ENCODE measurements at places on chromosomes 1 and 21. TPM values are rescaled to one million over a fixed set of nuclear protein-coding genes. Genes with fewer than 3 reads are reported as not detected.

The MROH9 gene
- not detected for total RNA-seq

The SAMD11 gene
- 2.3 TPM for total RNA-seq

The VCAM1 gene
- total RNA-seq, result 0.07 TPM

DNA sequence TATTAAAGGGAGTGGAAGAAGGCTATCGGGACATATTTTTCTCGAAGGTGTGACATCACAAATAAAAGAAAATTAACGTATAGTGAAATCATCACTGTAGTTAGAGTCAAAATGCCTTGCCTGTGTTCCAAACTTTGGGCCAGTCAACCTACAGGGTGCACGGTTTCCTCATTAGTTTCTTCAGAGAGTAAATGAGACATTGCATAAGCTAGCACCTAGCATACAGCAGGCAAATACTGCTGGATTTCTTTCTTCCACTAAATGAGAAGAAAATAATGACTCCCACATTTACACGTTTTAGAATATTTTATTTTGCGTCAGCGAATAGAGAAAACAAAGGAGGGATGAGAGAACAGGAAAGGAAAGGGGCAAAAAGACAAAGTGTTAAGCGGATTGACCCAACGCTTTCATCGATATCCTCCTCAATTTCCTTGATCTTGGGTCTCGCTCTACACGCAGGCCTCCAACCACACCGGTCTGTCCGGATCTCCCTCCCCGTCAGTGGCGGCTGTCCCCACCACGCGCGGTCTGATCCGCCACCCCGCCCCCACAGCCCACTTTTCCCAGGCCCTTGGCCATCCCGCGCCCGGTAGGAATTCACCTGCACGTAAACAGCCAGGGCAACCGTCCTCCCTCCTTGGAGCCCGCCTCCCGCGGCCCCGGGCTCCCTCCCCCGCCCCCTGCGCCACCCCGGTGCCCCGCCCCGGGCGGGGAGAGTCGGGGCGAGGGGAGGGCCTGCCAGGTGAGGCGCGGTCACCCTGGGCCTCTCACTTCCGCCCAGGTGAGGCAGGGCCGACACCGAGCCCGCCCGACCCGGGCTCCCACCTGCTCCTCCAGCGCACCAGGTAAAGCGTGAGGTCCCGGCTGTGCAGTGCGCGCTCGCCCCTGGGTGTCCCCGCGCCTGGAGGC is at the start of gene PATJ:
PATJ (plus strand) TSS at position 770 of the 909 bp plus-strand sequence. CDS start 20,413 bp downstream, outside the sequence.
- DNase-seq, result peak; percentile 81

- no peak for DNase-seq
Observed at GRCh38 chr21:29453511-29453910, 154.8 kb downstream of the BACH1 start.

- DNase-seq, result no peak
Observed at GRCh38 chr1:218488531-218488930, 143.4 kb downstream of the TGFB2 start.

- DNase-seq, result no peak
Observed at GRCh38 chr1:98824736-98825135, 163.2 kb downstream of the SNX7 start.

DNA sequence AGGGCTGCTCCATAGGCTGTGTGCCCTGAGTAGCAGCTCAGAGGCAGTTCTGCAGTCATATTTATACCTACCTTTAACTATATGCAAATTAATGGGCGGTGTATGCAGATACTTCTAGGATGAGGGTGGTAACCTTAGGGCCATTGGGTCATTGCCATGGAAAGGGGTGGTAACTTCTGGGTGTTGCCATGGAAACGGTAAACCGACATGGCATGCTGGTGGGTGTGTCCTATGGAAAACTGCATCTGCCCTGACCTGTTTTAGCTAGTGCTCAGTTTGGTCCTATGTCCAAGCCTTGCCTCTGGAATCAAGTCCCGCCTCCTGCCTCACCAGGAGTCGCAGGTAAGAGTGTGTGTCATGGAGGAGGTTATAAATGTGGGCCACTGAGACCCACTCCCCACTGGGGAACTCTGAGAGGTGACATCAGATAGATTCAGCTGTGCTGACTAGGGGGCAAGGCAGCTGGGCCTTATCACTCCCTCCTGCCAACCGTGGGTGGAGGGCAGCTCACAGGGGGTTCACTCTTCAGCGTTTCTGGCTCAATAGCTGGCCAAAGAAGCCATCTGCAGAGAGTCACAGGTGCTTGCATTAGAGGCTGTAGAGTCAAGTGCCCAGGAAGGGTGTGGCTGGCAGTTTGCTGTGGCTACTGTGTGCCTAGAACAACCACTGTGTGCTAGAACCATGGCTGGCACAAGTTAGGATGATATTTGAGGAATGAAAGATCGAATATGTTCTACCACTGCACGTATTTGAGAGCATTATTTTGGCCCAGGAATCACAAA is 19.0 kb downstream of the BACE2 start:
- DNase-seq, result peak; percentile 25

GRCh38 chr21:34565238-34565637 is 49.7 kb downstream of the RCAN1 start:
- DNase-seq, result no peak

The PDZK1 gene
- 0.57 TPM for total RNA-seq

DNA sequence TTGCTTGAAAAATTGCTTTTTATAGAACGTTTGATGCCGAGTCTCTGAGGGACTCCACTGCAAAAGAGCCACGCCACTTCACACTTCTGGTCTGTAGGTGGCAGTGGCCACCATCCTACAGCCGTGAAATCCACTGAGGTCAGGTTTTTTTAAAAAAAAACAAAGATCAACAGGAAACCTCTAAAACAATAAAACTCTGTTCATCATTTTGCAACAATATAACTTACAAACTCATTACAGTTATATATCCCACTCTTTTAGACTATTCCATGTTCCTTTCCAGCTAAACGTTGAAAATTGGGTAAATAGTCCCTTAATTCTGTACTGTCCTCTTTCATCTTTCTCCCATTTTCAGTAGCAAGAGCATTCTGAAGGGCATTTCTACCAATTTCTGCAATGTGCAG is 64.6 kb upstream of the FMN2 start:
- peak; percentile 52 for DNase-seq

GRCh38 chr1:77175230-77175844 is 43.9 kb downstream of the PIGK start:
- peak; percentile 17 for DNase-seq

GRCh38 chr1:64268653-64269557 is 65.5 kb downstream of the UBE2U start:
- DNase-seq, result peak; percentile 72

The HMGN2 gene
- 379 TPM for total RNA-seq

DNA sequence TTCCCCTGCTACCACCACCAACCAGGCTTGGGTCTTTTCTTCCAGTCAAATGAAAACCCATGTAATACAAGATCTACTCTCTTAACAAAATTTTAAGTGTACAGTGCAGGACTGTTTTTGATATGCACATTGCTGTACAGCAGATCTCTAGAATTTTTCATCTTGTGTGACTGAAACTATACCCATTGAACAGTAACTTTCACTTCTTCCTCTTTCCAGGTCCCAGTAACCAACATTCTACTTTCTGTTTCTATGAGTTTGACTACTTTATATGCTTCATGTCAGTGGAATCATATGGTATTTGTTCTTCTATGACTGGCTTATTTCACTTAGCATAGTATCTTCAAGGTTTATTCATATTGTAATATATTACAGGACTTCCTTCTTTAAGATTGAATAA is 45.3 kb upstream of the PLPPR4 start:
- no peak for DNase-seq

DNA sequence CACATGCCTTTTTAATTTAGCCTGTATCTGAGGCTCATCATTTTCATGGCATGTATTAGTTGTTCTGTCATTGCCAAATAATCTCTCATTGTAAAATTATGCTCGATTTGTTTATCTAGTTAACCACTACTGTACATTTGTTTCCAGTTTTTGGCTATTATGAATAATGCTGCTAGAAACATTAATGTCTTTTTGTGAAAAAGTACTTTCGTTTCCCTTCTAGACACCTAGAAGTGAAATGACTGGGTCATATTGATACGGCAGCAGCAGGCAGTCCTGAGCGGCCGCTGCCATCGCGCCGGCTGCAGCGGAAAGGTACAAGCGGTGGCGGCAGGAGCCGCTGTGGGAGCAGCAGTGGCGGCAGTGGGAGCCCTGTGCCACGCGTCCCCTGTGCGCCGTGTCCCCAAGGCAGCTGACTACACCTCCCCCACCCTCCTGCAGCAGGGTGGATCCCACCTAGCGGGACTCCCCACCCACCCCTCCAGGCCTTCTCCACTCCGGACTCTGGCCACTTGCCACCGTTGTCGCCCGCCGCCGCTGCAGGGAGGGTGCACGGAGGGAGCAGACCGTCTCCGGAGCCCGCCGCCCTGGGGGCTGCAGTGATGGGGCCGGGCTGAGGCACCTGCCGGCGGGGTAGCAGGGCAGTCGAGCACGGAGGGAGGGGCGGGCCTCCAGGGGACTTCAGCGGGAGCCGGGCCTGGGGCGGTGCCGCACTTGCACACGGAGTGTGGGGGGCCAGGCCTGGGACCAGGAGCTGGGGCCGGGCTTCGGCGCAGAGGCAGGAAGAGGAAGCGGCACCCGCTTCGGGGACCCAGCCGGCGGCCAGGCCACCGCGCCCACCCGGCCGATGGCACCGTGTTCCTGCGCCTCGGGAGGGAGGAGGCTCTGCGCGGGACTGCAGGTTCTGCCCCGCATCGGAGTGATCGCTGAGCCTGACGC is 66.8 kb upstream of the RGS7 start:
- peak; percentile 63 for DNase-seq

The SOD1 gene
- 181 TPM for total RNA-seq

DNA sequence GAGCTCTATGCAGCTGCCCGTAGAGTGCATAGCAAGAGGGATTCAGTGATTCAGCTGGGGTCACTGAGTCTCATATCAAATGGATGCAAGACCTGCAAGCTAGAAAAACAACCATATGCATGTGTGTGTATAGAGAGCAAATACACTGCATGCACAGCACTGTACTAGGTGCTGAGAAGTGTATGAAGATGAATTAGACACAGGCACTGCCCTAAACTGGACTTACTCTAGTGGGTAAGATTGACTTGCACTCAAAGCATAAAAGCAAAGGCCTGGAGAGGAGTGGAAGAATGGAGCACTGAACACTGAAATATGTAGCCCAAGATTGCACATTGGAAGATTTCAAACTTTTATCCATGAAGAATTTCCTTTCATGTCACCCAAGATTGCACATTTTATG is 5.5 kb upstream of the GBP1 start:
- no peak for DNase-seq

DNA sequence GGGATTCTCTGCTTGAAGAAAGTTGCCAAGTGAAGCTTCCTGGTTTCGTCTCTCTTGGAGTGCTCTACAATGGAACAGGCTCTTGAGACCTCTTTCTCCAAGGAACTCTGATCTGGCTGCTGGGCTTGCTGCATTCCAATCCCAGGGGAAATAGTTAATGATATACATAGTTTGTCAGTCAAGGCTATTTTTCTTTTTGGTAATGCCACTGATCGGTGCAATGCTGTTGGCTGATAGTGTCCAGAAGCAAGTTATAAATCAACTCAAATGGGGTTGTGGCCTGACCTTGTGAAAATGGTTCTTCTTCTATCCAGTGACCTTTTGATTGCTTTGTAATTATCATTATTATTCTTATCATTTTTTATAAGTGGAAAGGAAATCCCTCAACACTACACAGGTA is 48.4 kb upstream of the TNFSF18 start:
- no peak for DNase-seq

DNA sequence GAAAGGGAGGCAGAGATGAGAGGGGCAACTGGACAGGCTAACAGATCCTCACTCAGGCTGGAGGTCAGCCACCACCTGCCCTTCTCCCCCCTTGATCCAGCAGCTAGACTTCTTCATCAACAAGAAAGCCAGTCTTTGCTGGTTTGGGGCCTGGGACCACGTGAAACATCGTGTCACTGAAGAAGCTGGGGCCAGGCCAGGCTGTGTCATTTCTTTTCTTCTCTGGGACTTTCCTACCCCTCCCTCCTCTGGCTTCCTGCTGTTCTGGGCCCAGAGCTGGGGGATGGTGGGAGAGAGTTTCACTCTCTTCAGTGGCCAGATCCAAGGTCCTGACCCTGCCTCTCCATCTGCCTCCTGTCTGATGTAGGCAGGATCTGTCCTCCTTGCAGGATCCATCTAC is 18.1 kb upstream of the SLC26A9 start:
- no peak for DNase-seq

- DNase-seq, result peak; percentile 92
Observed at GRCh38 chr1:205812878-205813754, at the start of gene SLC41A1. TSS of gene SLC41A1 (minus strand) at chr1:205813198. CDS start at chr1:205810441, 2,757 bp downstream.

The KRTAP22-1 gene
- not detected for total RNA-seq

DNA sequence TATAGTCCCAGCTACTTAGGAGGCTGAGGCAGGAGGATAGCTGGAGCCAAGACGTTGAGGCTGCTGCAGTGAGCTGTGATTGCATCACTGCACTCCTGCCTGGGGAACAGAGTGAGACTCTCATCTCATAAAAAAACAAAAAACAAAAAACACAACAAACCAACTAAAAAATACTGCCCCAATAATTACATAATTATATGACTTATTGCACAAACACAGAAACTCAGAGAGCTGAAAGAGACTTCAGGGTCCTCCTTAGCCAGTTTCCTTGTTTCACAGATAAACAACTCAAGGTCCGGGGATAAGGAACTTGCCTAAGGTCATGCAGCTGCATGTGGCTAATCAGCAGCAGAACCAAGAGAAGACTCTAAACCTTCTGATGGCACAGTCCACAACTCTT is 11.9 kb downstream of the EXTL2 start:
- no peak for DNase-seq

- no peak for DNase-seq
Observed at GRCh38 chr1:16006552-16007485, 2.8 kb downstream of the SRARP start.

DNA sequence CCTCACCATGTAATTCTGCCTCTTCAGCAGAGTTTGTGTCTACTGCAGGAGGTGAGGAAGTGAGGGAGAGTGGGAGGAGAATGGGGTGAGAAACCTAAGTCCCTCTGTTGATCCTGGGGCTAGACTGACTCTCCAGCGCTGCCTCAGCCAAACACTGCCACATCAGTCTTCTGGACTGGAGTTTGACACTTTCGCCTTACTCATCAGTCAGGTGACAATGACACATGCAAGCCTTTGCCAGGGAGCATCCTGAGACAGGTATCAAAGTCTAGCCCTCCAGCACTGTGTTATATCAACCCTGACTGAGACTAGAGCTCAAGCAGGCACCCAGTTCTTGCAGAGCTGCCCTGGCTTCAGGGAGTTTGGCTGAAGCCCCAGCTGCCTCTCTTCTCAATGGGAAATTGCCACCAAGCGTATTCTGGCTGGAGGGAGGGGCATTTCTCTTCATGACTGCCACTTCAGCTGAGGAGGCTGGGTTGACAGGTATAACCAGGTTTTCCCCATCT is 33.3 kb upstream of the SUCO start:
- DNase-seq, result no peak

- no peak for DNase-seq
Observed at GRCh38 chr1:234975122-234975940, 153.3 kb downstream of the TOMM20 start.

DNA sequence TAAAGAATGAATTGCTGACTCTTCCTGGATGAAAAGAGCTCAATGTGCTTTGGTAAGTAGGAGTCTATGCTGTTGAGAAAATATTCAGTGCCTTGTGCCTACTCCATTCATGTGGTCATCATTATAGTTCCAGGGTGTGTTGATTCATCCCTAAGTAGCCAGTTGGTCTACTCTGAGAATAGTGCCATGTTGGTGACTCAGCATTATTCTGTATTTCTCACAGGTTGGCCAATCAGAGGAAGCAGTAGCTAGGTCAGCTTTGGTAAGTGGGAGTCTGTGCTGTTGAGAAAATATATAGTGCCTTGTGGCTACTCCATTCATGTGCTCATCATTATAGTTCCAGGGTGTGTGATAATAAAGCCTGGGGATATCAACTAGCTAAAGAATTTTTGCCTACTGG is 397.3 kb downstream of the AGBL4 start:
- DNase-seq, result no peak

The TRAF3IP3 gene
- total RNA-seq, result 0.71 TPM

Data from WTC11 (cell line).